Renal pelvis (tissue), 12 donors: ENCODE measurements at places on chromosomes 11 and 22. TPM values are rescaled to one million over a fixed set of nuclear protein-coding genes. Genes with fewer than 3 reads are reported as not detected.

Gene VWCE
- polyA plus RNA-seq = 2.7 TPM

DNA sequence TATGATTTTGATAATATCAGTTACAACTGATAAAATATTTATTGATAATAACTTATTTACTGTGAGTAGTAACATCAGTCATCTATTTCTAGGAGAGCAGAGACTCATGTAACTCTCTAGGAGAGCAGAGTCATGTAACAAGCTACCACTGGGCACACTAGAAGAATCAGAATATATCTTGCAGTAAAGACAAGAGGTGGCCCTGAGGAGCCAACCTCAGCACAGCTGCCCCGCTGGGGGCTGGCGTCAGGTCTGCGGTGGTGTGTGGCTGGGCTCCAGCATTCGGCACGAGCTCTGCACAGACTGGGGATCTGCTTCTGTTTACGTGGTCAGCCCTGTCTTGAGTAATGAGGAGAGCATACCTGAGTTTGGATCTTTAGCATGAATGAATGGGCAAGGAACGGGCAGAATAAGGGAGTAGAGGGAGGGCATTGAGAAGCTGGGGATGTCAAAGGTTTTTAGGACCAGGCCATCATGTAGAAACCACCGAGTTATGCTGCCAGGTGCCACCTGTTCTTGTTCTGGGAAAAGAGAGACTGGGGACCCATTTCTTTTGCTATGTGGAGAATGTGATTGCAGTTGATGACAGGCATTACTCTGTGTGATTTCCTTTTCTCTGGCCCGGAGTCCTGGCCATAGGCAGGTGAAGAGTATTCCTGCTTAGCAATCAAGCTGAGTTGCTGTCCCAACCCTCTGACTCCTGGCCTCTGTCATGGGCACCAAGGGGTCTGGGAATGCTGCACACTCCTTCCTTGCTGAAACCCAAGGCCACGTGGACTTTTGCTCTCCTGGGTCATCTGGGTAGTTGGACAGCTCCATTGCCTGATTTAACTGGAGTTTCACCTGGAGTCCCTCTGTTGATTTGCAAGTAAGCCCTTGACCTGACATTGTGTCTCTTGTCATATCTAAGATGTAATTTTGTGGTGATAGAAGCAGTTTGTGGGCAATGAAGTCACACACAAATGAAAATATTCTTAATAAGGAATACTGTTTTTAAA is 50.9 kb upstream of the HEPHL1 start:
- DNase-seq = no peak

DNA sequence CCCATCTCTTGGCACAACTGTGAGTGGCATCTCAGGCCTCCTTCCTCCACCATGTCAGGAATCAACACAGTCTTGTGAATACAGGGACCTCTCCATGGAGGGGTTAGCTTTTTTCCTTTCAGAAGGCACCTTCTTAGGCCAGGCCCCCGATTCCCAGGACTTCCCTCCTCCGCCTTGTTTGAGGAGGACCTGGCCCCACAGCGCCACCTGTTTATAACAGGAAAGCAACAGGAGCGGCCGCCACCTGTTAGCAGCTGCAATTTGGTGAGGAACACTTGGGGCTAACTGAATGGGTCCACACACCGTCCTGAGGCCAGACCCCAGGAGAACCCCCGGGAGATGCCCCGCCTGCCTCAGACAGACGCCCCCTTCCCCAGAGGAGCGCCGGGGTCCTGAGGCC is 3.8 kb upstream of the PKP3 start:
- no peak for DNase-seq

DNA sequence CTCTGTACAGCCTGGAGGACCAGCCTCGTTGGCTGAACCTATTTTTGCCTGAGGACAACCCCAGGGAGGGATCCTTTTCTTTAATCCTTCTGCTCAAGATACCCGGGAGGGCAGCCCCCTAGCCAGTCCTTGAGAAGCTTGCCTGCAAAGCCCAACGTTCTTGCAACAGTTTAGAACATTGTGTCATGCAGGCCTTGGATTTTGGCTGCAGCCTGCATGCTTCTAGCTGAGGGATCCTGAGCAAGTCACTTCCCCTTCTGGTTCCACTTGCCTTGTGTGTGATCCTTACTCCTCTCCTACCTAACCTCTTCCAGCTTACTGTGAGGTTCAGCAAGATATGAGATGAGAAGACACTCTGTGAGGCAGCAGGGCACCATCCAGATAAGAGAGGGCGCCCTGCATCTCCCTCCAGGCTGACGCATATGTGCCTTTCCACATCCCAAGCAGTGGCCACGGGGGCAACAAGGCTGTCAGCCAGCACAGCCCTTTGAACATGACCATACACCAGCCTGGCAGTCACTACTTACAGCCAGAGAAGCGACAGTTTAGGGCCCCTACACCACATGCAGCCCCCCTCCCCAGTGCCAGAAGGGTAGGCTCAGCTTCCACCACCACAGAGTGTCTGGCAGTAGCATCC is 76.1 kb downstream of the C11orf58 start:
- no peak for DNase-seq

Gene ARHGAP20
- polyA plus RNA-seq = 4.3 TPM

DNA sequence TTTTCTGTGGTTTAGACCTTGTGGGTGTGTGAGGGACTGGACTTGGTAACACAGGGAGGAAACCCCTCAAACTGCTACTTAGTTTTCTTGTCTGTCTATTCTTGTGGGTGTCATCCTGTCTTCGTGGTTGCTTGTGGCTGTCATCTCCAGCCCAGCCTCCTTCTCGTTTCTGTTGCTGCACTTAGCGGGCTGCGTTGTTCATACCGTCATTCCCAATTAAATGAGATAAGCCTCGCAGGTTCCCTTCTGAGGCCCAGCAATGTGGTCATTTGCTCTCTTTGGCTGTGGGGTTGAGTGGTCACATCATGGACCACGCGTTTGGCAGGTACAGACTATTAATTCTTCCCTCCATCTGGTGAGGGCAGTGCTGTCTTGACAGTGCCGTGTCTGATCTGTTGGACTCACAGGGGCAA is 18.8 kb downstream of the PANX1 start:
- DNase-seq = no peak

- DNase-seq = no peak
These were observed 73.0 kb downstream of the MICAL3 start for GRCh38 chr22:17951315-17951714.

DNA sequence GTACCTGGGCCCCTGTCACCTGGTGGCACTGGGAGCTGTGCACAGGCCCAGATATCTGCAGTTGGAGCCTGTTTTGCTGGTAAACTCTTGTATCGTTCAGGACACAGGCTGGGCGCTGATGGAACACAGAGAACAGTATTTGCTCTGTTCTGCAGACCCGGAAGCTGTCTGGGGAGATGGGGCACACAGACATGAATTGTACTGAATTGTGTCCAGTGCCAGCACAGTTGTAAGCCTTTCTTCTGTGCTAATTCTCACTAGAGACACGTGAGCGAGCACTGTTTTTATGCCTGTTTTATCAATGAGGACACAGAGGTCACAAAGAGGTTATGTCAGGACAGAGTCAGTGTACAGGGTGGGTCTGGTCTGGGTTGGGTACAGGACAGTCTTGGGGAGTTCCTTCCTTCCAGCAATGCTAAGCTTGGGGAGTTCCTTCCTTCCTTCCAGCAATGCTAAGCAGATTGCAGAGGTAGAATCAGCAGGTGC is 24.4 kb upstream of the ACR start:
- DNase-seq = no peak

Gene DSCAML1
- polyA plus RNA-seq = 4.0 TPM

DNA sequence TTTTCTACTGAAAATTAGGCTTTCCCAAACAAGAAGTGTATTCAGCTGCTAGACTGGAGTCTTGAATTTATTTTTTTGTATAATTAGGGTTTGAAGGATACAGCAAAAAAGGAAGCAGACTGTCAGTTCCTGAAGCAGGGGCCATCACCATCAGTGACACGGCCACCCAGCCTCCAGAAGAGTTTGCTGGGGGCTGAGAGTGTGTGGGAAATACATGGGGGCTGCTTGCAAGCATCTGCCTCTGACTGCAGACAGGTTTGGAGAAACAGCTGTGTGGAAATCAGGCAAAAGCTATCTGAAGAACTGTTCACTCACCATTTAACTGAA is 23.0 kb downstream of the FZD4 start:
- no peak for DNase-seq

DNA sequence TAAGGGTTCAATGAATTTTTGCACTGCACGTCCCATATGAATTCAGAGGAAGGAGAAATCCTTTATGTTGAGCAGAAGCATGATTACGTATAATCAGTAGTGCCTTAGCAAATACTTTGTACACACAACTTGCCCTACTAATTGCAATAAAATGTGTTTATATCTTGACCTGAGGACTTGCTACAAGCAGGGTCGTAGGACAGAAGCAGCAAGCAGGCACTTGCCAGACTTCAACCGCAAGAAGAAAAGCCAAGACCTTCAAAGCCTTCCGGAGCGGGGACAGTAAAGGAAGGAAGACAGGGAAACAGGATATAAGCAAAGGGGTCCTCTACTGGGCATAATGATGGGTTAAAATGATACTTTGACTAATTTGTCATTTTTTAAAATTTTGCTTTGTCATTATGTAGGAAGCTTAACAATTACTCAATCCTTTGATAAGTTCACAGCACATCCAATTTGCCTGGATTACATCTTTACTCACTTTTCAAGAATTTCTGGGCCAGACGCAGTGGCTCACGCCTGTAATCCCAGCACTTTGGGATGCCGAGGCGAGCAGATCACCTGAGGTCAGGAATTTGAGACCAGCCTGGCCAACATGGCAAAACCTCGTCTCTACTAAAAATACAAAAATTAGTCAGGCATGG is 23.2 kb upstream of the UBASH3B start:
- no peak for DNase-seq

Gene OAF
- polyA plus RNA-seq = 47.3 TPM
